ENCODE measurements at places on chromosomes 1 and 21.

DNA sequence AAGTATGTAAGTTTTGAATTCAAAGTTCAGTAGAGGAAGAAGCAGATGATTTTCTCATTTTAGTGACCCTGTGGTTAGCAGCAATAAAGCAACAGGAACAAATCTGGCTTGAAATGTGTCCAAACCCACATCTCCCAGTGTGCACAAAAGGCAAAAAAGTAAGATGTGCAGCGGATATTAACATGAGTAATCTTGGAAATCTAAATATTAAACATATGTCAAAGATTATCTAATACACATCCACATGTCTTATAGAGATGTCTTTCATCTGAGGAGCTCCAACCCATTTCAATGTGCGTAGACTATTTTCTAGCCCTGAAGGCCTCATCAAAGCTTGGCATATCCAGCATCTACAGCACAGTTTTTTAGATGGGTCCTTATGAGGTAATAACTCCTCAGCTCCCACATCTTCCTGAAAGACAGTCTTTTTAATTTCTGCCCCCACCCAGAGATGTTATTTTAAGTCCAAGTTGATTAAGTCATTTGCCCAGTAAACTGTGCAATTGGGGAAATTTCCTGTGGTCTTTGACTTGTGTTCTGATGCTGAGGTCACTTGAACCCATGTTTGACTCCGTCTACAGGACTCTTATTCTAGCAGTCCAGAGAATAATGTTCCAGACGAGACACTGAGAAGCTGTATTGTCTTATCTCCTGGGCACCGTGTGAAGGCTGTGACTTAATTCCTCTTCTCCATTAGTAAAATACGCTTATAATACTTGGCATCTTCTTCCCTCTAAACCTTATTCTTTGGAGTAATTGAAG is 73.7 kb downstream of the LMO4 start:
- DNase-seq, result no peak

DNA sequence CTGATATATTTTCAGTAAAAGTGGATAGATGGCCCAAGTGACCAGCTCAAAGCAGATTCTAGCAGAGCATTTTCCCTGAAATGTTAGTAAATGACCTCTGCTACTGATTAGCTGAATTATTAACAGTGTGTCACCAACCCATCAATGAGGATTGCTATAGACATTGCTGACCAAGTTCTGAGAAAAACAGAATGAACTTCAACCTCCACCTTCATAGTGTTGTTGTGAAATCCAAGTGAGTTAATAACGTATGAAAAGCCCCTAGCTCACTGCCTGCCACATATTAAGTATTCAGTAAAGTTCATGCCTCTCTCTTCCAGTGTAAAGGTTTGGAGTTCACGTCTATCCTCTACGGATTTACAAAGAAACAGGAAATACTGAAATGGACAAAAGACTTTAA is 15.8 kb downstream of the PLPP3 start:
- no peak for DNase-seq

DNA sequence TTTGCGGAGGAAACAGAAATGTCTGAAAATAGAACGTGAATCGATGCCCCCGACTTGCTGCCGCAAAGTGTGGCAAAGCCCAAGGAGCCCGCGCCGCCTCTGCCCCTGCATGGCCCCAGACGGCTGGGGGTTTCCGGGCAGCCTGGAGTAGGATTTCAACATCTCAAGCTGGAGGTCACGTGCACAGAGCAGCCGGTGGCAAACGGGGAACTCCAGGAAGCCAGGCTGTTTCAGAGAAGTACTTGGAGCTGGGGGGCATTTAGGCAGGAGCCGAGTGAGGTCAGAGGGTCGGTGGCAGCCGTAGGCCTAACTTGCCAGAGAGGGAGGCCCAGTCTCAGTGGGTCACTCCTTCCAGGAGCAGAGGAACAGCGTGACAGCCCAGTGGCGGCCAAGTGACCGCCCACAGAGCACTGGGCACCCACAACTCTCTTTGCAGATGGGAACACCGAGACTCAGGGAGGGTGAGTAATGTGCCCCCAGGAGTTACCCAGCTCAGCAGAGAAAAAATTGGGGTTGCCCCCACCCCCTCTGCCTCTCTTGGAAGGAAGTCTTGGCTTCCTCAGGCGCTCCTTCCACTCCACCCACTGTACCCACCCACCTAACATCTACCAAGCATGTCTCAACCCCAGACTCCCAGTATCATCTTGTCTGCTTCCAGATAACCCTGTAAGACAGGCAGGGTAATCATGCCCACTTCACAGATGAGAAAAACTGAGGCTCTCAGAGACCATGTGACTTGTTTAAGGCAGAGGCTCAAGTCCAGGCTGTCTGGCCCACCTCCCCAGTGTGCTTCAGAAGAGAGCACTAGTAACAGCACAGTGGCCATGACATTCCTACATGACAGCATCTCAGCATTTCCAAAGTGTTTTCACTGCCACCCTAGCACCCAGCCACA is 179.4 kb downstream of the HIVEP3 start:
- no peak for DNase-seq

DNA sequence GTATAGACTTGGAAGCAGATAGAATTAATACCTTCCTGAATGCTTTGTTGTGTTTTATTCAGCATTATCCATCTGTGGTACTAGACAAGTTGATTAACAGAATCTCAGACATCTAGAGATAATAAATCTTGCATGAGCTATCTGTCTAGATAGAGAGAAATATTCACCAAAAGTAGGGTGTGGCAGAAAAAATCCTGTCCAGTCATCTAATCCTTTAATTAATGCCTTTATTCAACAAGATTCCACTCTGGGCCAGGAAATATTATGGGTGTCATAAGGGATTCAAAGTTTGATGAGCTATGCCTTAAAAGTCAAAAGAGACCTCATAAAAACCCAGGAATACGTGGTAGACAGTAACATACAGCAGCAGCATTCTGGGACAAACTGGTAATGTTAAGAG is 601.2 kb downstream of the LMO4 start:
- DNase-seq, result no peak

DNA sequence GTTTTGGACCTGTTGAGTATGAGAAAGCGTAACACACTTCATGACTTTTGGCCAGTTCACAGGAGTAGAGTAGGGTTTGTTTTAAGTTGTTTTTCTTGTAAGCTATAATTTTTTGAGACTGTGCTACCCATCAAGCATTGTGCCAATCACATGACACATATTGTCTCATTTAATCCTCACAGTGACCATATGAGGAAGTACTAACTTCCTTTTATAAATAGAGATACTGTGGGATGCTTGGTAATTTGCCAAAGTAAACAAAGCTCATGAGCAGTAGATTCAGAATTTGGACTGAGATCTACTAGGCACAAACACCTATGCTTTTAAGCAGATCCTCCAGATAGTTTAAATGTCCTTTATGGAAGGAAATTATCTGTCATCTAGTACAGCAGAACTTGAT is 178.3 kb downstream of the CACNA1E start:
- no peak for DNase-seq

GRCh38 chr1:155272466-155273342 is 600 bp downstream of the CLK2 start:
- DNase-seq, result peak; percentile 76

- DNase-seq, result no peak
Observed at GRCh38 chr1:225434046-225434445, 6.2 kb upstream of the LBR start.

DNA sequence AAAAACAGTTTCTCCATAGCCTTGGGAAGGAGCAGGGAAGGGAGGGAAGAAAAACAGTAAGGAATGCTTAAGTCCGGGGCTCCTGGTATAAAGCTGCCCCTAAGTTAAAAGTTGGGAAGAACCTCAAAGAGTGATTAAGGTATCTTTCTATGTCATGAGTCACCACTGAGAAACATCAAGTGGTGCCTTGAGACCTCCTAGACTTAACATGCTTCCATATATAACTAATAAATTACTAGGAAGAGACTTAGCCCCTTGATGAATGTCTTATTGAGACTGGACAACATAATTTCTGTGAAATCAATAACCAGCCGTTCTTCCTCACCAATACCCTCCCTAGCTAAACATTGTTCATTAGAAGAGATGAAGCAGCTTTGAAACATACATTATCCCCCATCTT is 121.8 kb upstream of the SLC44A3 start:
- no peak for DNase-seq

- DNase-seq, result peak; percentile 55
Observed at GRCh38 chr1:41045740-41046139, 24.2 kb upstream of the SLFNL1 start.

DNA sequence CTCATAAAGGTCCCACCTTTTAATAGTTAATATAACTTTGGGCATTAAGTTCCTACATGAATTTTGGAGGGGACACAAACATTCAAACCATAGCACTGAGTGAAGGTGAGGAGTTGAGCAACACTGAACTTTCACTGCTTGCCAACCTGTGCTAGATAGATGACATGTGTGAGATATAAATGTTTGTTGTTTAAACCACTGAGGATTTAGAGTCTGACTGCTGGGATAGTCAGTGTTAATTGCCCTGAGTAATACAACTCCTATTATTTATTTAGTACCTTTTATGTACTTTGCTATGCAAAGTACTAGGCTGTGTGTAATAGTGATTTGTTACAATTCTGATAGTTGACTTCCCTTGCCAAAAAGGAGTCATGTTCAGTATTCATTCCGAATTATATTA is 32.4 kb upstream of the SLC16A1 start:
- DNase-seq, result no peak

- DNase-seq, result no peak
Observed at GRCh38 chr21:34180407-34180806, 107.0 kb downstream of the MRPS6 start.

- no peak for DNase-seq
Observed at GRCh38 chr1:198220428-198220827, 63.6 kb downstream of the NEK7 start.

DNA sequence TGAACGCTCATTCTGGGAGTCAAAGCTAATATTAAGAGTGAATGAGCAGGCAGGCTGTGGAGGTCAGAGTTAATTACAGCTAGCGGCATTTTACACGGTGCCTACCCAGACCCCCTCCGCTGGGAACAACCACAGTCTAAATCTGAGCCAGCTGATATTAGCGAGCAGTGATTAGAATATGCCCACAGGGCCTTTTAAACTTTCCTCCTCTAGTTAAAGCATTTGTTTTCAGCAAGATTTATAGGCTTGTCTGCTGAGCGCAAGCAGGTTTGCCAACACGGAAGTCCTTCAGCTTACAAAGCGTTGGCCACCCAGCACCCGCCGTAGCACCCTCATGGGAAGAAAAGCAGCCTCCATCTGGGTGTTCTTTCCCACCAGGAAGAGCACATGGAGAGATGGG is 72.1 kb downstream of the LMX1A start:
- no peak for DNase-seq

DNA sequence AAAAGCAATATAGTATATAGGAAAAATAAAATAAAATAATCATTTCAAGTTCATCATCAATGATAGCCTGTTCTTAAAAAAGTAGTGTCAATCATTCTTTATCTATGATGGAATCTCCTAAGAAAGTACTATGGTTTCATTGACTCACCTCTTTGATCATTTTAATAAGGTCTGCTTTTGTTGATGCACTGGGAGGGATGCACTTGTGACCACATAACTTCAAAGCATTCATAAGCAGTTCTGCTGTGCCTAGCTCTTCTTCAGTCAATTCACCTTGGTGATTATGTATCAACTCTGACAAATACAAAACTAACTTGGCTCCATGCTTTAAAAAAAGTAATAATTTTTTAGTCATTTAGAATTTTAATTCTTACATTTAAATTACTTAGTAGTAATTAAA is 84.8 kb upstream of the GNG4 start:
- DNase-seq, result no peak

GRCh38 chr1:165831146-165831545 is 3.7 kb downstream of the UCK2 start:
- DNase-seq, result no peak

DNA sequence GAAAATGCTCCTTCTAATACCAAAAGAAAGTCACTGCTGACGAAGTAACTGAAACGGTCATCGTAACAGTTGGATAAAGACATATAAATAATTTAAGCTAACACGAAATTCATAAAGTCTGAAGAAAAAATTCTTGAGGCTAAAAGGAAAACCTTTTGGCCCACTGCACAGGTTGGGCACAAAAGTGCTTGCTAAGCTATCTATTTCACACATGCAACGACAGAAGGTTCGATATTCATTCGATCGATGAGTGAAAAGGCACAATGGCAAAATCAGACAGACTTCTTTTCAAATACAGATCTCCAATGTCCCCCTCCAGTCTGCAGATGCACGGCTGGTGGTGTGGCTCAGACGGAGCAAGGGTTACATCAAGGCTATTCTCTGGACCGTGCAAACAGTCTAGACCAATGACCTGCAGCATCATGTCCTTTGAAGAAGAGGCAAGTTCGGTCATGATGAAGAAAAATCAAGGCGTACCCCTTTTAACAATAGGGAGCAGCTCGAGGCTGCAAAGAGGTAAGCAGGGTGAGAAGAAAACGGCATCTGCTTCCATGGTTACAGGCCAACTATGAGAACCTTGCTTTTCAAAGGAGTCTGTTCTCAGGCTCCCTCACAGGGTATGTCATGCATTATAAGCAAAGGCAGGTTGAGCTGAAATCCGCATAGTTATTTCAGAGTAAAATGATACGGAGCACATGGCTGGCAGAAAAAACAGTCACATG is 579.6 kb downstream of the USP25 start:
- no peak for DNase-seq

- no peak for DNase-seq
Observed at GRCh38 chr21:27224169-27224568, 257.3 kb upstream of the ADAMTS5 start.

GRCh38 chr1:155673003-155673402 is 15.6 kb downstream of the YY1AP1 start:
- no peak for DNase-seq

GRCh38 chr1:31531177-31531999 is 44.9 kb upstream of the TINAGL1 start:
- DNase-seq, result no peak

- peak; percentile 52 for DNase-seq
Observed at GRCh38 chr1:167057241-167057688, 32.9 kb downstream of the GPA33 start.

GRCh38 chr1:151009206-151009587 is 948 bp downstream of the PRUNE1 start:
- peak; percentile 15 for DNase-seq

- no peak for DNase-seq
Observed at GRCh38 chr1:162706606-162707005, 74.3 kb downstream of the DDR2 start.

DNA sequence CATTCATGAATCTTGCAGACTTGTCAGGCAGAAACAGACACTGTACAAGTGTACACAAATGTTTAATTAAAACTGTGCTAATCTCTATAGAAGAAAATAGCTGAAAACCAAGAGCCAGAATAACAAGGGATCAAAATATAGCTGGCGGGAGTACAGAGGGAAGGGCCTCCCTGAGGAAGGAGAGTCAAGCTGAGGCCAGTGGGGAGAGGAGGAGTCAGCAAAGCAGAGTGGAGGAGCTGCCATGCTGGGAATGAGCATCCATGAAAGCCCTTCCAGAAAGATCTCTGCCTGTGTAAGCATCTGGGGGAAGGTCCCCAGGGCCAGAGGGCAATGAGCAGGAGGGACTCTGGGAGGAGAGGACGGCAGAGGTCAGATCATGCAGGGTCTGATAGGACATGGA is 15.1 kb downstream of the SLAMF8 start:
- DNase-seq, result no peak

Data from iPS-NIHi11 (cell line).